ENCODE measurements at places on chromosomes 2 and 18.
A peak's percentile ranks its signal among the peaks of the same experiment; 100 is the strongest.

DNA sequence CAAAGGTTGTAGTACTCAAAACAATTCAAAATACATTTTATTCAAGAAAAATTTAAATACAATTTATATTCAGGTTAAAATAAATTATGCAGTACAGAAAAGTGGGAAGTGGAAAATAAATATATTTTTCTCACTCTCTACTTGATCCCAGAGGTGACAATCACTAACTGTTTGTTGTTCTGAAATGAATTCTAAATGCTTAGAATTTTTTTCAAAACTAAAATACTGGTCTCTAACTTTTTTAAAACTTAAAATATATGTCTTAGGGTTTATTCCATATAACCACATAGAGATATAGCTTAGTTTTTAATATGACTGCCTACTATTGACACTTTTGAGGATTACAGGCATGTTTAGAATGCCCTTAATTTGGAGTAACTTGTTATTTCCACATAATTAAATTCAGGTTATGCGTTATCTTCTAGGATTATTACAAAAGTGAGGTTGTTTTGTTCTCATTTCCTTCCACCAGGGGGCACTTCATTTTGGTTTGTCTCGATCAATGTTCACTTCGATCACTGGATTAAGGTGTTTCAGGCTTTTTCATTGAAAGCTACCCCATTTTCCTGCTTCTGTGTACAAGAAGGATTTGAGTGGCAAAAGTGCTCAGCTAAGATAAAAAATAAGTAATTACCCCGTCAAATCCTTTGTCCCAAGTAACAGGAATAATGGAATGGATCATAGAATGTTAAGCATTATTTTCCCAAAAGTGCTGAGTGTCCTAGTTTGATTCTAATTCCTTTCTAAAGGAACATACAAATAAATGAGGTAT lies 27.1 kb upstream of the TFPI start:
- DNase-seq: no peak

DNA sequence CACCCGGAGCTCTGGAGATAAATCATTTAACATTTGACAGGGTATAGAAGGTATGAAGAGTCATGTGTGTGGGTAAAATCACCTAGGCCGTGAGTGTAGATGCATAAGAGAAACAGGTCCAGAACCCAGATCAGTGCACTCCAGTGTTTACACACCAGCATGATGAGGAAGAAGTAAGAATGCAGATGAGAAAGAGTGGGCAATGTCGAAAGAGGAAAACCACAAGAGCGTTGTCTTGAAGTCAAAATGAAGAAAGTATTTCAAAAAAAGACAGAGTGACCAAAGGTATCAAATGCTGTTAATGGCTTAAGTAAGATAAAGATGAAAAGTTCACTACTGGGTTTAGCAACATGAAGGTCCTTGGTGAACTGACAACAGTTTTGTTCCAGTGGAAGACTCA lies 32.0 kb upstream of the PLB1 start:
- no peak for DNase-seq

GRCh38 chr2:137893145-137893544 lies 71.1 kb upstream of the HNMT start:
- no peak for DNase-seq

DNA sequence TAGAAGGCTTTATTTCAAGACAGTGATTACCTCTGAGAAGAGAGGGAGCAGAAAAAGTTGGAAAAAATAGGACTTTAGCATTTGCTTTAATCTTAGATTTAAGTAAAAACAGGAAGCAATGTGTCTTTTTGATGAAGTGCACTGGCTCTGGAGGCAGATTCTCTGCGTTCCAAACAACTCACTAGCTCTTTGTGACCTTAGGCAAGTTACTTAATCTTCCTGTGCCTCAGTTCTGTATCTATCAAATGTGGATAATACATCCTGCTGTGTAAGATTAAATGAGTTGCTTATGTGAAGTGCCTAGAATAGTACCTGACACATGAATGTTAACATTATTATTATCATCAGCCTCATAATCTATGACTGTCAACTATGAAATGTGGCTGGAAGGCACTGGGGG lies 42.3 kb downstream of the RPRD1A start:
- peak; percentile 9 for DNase-seq

GRCh38 chr2:56315376-56315775 lies 131.6 kb downstream of the CCDC85A start:
- no peak for DNase-seq

DNA sequence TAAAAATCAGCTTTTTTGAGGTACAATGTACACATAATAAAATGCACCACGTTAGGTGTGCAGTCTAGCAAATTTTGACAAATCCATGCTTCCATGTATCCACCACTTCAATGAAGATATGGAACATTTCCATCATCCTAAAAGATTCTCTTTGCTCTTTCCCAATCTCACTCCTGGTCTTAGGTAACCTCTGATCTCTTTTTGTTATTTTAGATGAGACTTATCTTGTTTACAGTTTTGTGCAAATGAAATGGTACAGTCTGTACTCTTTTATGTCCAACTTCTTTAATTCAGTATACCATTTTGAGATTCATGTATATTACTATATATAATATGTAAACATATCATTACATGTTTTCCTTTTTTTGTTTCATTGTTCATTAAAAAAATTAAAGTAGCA lies 16.3 kb upstream of the SERPINB5 start:
- no peak for DNase-seq

GRCh38 chr2:31234683-31235503 lies 941 bp downstream of the EHD3 start:
- no peak for DNase-seq

GRCh38 chr18:58026395-58026794 lies 17.6 kb upstream of the NEDD4L start:
- DNase-seq: no peak

DNA sequence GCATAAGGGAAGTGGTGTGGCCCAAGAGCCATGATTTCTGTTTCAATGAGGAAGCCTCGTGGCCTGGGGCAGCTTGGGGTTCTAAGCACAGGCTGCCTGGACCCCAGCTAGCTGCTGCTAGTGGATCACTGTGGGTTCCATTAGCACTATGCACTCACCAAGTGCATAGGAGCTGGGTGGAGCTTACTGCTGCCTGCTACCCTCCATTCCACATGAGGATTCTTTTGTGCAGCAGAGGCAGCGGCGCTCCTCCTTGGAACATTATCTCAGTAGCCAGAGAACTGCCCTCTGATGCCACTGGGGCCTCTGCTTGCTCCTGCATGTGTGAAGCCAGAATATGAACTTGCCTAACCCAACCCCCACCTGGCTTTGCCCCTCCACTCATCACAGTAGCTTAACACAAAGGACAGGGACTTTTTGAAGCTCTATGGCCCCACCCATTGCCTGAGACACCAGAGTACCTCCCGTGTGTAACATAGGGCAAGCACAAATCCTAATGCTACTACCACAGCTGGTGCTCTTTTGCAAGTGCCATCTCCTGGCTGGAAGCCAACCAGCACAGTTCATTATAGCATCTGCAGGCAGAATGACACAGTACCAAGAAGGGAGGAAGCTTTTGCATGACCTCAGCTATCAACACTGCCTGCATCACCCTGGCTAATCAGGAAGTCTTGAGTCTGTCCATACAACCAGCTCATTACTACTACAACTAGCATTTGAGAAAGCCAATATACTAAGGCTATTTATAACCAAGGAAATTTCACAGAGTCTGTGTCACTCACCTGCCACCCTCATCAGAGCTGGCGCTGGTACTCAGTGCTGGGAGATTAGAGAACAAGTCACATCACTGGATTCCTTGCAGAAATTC lies 297.0 kb upstream of the GULP1 start:
- DNase-seq: no peak

DNA sequence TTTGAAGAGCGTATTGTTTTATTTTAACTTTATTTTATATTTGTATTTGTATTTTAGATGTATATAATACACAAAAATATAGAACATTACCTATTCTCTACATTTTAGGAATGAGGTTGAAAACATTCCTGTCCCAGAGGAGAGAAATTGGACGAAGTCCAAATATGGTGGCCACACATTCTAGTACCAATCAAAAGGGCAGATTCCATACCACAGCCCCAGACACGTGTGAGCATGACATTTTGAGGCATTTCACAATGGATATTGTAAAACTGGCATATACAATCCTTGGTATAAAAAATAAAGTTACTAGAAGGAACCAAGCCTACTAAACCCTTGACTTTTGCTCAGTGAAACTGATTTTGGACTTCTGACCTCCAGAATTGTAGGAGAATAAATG lies 50.6 kb downstream of the C2orf76 start:
- no peak for DNase-seq

GRCh38 chr2:42096869-42097591 lies 49.2 kb downstream of the PKDCC start:
- no peak for DNase-seq

DNA sequence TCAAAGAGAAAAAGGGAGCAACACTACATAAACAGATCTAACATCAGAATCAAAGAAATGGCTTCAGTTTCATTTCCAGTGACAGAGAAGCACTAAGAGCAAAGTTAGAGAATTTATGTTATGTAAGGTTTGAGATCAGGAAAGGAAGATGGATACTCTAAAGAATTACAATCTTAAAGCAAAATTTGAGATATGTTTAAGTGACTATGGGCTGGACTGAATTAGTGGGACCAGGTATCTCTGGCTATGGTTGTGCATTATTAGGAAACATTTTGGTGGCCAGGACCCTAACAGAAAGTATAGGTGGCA lies 208.2 kb downstream of the CCDC178 start:
- DNase-seq: no peak

DNA sequence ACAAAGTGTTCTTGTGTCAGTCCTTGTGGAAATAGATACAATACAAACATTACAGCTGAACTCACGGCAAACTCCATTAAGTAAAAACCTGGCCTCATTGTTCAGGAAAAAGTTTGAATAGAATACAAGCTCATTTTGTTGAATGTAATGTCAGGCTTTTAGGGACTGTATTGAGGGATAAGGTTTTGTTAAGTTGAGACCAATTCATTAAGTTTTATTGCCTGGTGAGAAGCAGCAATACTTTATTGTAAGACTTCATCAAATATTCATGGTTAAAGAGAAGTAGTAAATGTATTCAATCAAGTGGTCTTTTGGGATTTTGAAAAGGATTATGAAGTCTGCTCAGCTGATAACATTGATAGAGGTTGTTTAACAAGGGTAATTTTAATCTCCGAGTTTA lies 35.4 kb upstream of the METAP1D start:
- no peak for DNase-seq

DNA sequence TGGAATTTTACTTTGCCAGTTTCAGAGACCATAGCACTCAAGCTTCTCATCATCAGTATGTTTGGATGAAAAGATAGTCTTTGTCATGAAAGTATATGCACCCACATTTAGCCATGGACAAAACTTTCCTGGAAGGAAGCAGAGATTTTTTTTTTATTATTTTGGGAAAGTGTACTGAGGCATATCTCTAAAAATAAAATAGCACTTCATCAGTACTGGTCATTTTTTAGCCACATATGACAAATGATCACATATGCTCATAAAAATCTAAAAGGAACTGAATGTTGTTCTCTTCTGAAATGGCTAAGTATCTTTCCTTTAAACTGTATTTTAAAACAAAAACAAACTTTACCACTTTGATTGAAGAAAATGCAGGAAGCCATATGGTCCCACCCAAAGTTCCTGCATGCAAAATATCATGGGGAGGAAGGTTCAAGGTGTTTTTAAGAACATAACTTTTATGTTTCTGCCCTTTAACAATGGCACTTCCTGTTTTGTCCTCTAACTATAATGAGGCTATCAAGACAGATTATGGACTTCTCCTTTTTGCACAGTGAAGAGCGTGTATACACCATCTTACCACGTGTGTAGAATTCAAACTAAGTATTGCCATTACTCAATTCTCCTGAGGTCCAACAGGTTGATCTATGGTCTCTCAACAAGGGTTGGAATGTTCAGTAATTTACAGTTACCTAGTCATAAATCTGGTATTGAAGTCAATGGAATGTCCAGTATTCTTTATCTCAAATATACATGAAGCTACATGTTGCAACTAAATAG lies 77.1 kb upstream of the SLC39A10 start:
- no peak for DNase-seq

GRCh38 chr2:33917252-33917651 lies 318.2 kb upstream of the FAM98A start:
- DNase-seq: no peak

- no peak for DNase-seq
These were observed 142.6 kb upstream of the SPRED2 start for GRCh38 chr2:65574993-65575392.

DNA sequence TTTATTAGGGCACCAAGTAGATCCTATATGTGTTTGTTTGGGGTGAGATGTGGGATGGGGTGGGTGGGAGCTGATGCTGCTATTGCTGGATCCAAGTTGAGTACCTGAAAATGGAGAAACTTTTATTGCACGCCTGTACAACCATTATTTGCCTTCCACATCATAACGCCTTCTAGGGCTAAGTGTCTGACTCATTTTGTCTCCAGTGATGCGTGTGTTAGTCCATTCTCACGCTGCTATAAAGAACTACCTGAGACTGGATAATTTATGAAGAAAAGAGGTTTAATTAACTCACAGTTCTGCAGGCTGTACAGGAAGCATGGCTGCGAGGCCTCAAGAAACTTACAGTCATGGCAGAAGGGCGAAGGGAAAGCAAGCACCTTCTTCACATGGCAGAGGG lies 58.2 kb downstream of the KDM3A start:
- DNase-seq: no peak

GRCh38 chr2:227052879-227053278 lies 111.1 kb downstream of the COL4A4 start:
- no peak for DNase-seq

DNA sequence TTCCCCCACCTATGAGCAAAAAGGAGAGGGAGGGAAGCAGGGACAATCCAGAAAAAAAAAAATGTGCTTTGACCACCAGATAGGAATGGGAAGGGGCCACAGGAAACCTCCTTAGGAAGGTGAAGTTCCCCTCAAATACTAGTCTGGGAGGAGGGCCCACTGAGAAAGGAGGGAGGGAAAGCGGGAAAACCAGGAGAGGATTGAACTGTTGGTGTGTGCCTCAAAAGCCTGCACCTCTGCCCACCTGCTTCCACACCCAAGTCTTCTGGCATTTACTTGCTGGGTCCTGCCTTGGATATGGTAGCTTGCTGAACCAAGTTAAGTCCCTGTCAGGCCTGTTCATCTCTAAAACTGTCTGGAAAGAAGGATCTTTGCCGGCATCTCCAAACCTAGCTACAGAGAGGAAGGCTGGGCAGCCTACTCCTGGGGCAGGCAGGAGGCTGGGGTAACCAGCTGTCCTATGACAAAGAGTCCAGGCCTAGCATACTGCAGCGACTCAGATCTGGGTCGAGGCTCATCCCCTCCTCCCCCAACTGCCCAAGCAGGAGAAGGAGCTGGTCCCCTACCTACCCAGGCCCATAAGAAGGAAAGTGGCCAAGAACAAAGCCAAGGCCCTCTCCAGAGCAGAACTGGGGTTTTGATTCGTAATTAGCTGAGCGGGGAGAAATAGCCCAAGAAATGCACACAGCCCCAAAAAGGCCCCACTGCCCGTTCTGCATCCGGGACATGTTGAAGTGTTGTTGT lies 3.0 kb downstream of the EN1 start:
- no peak for DNase-seq

GRCh38 chr2:210337159-210337558 lies 22.2 kb upstream of the MYL1 start:
- no peak for DNase-seq

GRCh38 chr18:22670914-22671313 lies 253.2 kb upstream of the CTAGE1 start:
- no peak for DNase-seq
